ENCODE measurements at places on chromosomes 7 and 10. TPM values are rescaled to one million over a fixed set of nuclear protein-coding genes. Genes with fewer than 3 reads are reported as not detected.

VKORC1L1 gene
- 28.5 TPM for total RNA-seq

IQCE gene
- 13.3 TPM for total RNA-seq

KLF14 gene
- not detected for total RNA-seq

AGBL3 gene
- total RNA-seq, result 6.4 TPM

PRTFDC1 gene
- total RNA-seq, result 14.8 TPM

CNPY1 gene
- not detected for total RNA-seq

WNT16 gene
- total RNA-seq, result 2.8 TPM

AGAP5 gene
- 5.5 TPM for total RNA-seq

GRCh38 chr10:128324058-128324827 is 198.0 kb upstream of the MKI67 start:
- peaks cover 5% of the 10 kb centered on the region for H3K27me3 ChIP-seq
- no peak overlapping the region for H3K27ac ChIP-seq
- no peak overlapping the region for H3K4me3 ChIP-seq
- H3K4me1 ChIP-seq, result no peaks in the 10 kb centered on the region
- DNase-seq, result peak; percentile 75
- no peaks in the 10 kb centered on the region for H3K36me3 ChIP-seq

DNA sequence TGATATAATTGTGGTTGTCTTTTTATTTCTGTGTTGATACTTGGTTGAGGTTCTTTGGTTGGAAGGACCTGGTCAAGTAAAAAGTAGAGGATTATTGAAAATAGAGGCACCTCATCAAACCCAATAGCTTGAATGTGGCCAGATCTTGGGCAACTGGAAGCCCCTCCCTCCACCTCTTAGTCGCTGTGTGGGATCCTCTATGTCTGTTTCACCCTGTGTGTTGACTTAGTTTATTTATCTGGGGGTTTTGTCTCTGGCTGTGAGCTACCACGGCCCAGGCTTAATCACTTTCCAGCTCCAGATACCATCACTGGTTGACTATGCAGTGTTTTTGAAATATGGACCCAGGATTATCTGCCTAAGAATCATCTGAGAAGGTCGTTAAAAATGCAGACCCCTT is 58.3 kb downstream of the AP3M1 start:
- H3K27me3 ChIP-seq, result no peaks in the 10 kb centered on the region
- H3K4me3 ChIP-seq, result no peak overlapping the region
- no peak for DNase-seq

DNA sequence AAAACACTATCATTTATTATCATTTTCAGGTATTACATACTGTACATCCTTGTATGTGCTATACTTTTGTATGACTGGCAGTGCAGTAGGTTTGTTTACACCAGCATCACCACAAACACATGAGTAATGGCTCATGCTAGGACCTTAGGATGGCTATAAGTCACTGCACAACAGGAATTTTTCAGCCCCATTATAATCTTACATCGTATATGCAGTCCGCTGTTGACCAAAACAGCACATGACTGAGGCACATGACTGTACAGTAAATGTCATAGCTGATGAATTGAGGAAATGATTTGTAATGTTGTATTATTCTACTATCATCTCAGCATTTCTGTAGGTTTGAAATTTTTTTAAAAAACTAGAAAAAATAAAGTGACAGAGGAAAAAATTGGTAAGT is 38.6 kb downstream of the BPGM start:
- no peaks in the 10 kb centered on the region for H3K36me3 ChIP-seq
- H3K4me1 ChIP-seq, result peaks cover under 1% of the 10 kb centered on the region
- no peak overlapping the region for H3K4me3 ChIP-seq

DNA sequence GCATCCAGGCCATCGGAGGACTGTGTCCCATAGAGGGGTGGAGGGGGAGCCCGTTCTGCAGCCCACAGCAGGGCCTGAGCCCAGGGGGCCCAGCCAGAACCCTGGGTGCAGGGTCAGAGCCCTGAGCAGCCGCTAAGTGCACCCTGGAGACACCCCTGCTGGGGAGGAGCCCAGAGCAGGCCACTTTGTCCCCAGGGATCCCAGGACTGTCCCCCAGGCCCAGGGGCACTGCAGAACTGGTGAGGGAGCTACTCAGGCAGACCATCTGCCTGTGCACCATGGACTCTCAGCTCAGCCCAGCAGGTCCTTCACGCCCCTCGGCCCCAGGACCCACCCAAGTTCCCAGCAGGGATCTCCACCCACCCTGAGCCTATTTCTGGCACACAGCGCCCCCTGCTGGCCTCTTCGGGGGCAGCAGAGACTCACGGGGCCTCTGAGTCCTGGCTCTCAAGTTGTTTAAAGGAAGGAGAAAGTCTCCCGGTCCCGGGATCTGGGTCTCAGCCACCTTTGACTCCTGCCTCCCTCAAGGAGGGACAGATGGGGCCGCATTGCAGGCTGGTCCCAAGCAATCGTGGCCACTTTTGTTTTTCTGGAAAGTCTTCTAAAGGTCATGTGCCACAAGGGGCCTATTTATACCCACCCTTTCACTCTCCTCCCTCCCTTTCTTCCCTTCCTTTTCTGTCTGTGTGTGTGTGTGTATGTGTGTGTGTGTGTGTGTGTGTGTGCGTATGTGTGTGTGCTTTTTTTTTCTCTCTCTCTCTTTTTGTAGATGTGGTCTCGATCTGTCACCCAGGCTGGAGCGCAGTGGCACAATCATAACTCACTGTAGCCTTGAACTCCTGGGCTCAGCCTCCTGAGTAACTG is 90.3 kb downstream of the MYL10 start:
- DNase-seq, result peak; percentile 81
- no peaks in the 10 kb centered on the region for H3K27me3 ChIP-seq
- H3K4me1 ChIP-seq, result no peaks in the 10 kb centered on the region
- H3K36me3 ChIP-seq, result no peaks in the 10 kb centered on the region

GRCh38 chr7:80984619-80985018 is 65.8 kb upstream of the SEMA3C start:
- no peak overlapping the region for H3K4me3 ChIP-seq
- H3K27ac ChIP-seq, result no peak overlapping the region
- no peaks in the 10 kb centered on the region for H3K36me3 ChIP-seq

DNA sequence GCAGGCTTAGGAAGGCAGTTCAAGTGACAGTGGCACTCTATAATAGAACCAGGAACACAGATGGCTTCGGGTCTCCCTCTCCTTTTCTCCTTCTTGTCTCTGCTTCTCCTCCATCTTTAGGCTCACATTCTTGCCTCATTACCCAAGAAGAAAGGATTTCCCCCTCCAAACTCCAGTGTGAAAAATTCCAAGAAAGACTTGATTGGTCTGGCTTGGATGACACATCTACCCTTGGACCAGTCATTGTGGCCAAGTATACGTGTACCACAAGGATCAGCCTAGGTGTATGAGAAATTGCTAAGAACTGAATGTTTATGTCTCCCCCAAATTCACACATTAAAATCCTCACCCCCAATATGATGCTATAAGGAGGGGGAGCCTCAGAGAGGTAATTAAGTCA is 53.9 kb downstream of the PRTFDC1 start:
- H3K36me3 ChIP-seq, result no peaks in the 10 kb centered on the region
- no peak overlapping the region for H3K27ac ChIP-seq
- H3K27me3 ChIP-seq, result no peaks in the 10 kb centered on the region

GRCh38 chr7:30920584-30921539 is 9.2 kb downstream of the AQP1 start:
- H3K4me1 ChIP-seq, result peaks cover 3% of the 10 kb centered on the region
- no peaks in the 10 kb centered on the region for H3K36me3 ChIP-seq
- no peak overlapping the region for H3K27ac ChIP-seq
- H3K27me3 ChIP-seq, result no peaks in the 10 kb centered on the region
- no peak overlapping the region for H3K4me3 ChIP-seq

GRCh38 chr7:101804967-101805366 is 12.5 kb upstream of the CUX1 start:
- H3K27ac ChIP-seq, result no peak overlapping the region
- DNase-seq, result peak; percentile 49
- no peak overlapping the region for H3K4me3 ChIP-seq
- H3K36me3 ChIP-seq, result no peaks in the 10 kb centered on the region
- peaks cover 25% of the 10 kb centered on the region for H3K27me3 ChIP-seq
- peaks cover 12% of the 10 kb centered on the region for H3K4me1 ChIP-seq

DNA sequence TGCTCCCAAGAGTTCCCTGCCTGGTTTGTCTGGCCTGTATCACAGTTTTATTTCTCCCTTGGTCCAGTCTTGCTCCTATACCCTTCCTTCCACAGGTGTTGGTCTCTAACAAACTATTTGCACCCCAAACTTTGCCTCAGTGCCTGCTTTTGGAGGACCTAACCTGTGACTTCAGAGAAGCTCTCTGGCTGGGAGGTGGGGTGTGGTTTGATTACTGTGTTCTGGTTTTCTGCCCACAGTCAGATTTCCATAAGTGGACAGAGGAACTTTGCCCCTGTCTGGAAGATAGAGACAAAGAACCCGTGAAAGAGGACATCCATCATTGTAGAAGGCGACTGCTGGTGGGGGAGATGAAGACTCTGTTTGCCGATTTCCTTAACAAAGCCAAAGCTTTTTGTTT is 55.8 kb upstream of the TRIL start:
- no peaks in the 10 kb centered on the region for H3K27me3 ChIP-seq
- no peak overlapping the region for H3K27ac ChIP-seq
- DNase-seq, result no peak
- no peak overlapping the region for H3K4me3 ChIP-seq
- no peaks in the 10 kb centered on the region for H3K4me1 ChIP-seq

DNA sequence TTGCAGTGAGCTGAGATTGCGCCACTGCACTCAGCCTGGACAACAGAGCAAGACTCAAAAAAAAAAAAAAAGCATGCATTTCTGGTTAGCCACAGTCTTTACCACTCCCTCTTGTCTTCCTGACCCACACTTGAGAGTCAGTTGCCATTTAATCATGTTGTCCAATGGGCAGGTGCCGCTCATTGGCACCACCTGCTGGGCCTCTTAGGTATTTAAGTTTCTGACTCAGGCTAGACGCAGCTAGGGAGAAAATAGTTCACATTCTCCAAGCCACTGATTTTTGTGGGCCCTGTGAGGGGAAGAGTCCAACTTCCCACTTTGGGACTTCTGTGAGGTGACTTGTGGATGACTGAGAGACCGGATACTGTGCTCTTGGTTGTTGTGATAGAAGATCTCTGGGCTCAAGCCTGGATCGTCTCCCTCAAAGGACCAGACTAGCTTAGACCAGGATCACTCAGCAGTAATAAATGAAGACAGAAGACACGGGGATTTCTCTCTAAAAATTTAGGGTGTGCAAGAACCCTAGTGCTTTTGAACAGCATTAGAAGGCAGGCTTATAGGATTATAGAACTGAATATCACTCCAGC is 26.8 kb upstream of the SORCS3 start:
- H3K4me1 ChIP-seq, result no peaks in the 10 kb centered on the region
- no peak overlapping the region for H3K27ac ChIP-seq
- peaks cover 8% of the 10 kb centered on the region for H3K27me3 ChIP-seq
- H3K36me3 ChIP-seq, result no peaks in the 10 kb centered on the region

DNA sequence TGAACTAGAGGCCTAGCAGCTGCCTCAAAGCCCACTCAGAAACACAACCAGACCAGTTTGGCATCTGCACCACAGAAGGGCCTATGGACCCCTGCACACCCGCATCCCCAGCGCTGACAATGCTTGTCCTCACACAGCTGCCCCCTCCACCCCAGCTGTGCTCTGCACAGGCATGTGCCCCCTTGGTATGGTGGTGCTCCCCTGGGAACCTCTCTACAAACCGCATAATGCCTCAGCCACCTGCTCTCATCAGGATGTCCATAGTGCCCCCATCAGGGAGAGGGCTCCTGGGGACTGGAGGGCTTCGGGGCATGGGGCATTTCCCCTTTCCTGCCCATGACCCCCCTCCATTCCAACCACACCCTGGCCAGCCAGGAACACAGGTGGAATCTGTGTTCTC is 347.5 kb downstream of the GRID1 start:
- no peak overlapping the region for H3K27ac ChIP-seq
- no peak overlapping the region for H3K4me3 ChIP-seq
- no peaks in the 10 kb centered on the region for H3K4me1 ChIP-seq

DNA sequence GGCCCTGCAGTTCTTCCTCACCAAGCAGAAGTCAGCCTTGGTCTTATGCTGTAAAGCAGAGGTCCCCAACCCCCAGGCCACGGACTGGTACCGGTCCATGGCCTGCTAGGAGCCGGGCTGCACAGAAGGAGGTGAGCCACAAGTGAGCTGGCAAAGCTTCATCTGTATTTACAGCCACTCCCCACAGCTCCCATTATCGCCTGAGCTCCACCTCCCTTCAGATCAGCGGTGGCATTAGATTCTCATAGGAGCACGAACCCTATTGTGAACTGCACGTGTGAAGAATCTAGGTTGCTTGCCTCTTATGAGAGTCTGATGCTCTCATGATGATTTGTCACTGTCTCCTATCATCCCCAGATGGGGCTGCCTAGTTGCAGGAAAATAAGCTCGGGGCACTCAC is 87.6 kb upstream of the NEBL start:
- H3K27ac ChIP-seq, result no peak overlapping the region
- no peaks in the 10 kb centered on the region for H3K36me3 ChIP-seq
- H3K27me3 ChIP-seq, result no peaks in the 10 kb centered on the region
- H3K4me3 ChIP-seq, result no peak overlapping the region
- no peak for DNase-seq

DNA sequence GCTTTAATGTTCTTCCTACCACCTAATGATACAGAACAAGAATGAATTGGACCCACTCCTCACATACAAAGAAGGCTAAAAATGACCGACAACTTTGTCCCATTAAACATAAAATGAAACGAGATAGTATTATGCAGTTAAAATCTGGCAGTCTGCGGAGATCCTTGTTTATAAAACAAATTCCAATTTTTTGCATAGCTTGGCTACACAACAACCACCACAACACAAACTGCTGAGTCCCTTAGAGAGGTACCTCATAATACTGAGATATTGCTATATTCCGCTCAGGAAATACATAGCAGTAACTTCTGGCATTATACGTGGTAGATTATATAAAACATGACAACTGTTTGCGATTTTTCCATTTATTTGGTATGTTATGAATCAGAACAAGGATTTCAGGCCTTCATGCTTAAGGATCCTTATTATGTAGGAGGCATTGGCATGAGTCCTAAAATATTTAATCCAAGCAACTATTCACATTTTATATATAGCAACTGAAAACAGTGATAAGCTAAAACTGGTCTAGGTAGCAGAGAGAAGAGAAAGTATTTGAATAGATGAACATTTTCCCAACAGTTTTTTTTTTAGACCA is 96.0 kb downstream of the ANK3 start:
- no peaks in the 10 kb centered on the region for H3K36me3 ChIP-seq
- H3K27me3 ChIP-seq, result no peaks in the 10 kb centered on the region
- H3K27ac ChIP-seq, result no peak overlapping the region
- peaks cover 6% of the 10 kb centered on the region for H3K4me1 ChIP-seq

GRCh38 chr10:24382596-24382978 is 173.6 kb downstream of the KIAA1217 start:
- DNase-seq, result no peak
- H3K4me3 ChIP-seq, result no peak overlapping the region
- H3K36me3 ChIP-seq, result no peaks in the 10 kb centered on the region
- H3K27ac ChIP-seq, result peak overlapping the region; percentile 91

GRCh38 chr10:12500381-12501303 is 151.3 kb downstream of the CAMK1D start:
- no peak overlapping the region for H3K4me3 ChIP-seq
- H3K27me3 ChIP-seq, result no peaks in the 10 kb centered on the region
- no peaks in the 10 kb centered on the region for H3K36me3 ChIP-seq
- peak overlapping the region; percentile 62 for H3K27ac ChIP-seq
- H3K4me1 ChIP-seq, result peaks cover 34% of the 10 kb centered on the region

- no peaks in the 10 kb centered on the region for H3K36me3 ChIP-seq
- no peak for DNase-seq
- no peaks in the 10 kb centered on the region for H3K27me3 ChIP-seq
- no peak overlapping the region for H3K27ac ChIP-seq
- no peak overlapping the region for H3K4me3 ChIP-seq
These were observed 165.7 kb upstream of the ITGB1 start for GRCh38 chr10:33123680-33124079.
